Globus pallidus (tissue), 1 donor: ENCODE measurements at places on chromosomes 6 and 20.

GRCh38 chr6:149763866-149764265 is 14.3 kb downstream of the PCMT1 start:
- no peak for DNase-seq

DNA sequence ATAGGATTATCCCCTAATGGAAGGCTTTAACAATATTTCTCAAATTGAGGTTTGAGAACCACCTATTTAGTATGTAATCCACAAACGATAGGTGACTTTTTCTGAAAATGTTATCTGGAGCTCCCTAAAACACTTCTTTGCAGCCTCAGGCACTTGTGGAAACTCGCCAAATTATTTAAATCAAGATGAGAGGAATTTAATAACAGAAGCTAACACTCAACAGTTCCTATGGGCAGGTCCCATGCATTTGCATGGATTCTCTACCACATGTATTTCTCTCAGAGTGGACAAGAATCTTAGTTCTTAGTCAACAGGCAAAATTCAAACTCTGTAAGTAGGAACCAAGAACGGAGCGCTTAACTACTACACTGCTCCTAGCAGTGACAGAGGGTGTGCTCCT is 20.7 kb downstream of the SOX4 start:
- no peak for DNase-seq

DNA sequence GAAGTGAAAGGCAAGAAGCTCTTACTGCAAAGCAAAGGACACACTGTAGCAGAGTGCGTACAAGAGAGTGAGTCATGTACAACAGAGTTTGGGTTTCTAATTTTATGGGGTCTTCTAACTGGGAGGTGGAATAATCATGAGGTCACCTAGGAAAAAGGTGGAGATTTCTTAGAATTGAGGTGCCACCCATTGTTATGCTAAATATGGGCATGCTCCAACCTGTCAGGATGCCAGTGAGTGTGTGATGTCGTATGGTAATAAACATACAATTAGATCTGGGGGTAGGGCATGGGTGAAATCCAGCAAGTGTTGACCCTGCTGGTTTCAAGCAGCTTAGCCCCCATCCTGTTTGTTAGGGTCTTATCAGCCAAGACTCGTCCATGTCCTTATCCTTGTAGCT is 46.6 kb downstream of the OR2B6 start:
- no peak for DNase-seq

DNA sequence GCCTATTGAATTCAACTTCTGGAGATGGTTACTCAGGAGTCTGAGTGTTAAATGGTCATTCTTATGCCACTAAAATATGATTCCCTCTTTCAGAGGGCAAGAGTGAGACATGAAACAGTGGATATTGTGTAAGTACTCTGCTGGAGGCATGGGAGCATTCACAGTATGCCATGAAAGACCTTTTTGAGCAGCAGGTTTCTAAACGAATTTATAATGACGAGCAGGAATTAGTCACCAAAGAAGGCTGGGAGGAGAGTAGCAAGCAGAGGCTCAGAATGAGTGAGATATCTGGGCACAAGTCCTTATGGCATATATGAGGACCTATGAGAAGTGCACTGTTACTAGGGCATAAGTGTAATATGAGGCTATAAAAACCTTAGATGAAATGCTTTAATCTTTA is 10.9 kb upstream of the MYB start:
- DNase-seq = no peak

DNA sequence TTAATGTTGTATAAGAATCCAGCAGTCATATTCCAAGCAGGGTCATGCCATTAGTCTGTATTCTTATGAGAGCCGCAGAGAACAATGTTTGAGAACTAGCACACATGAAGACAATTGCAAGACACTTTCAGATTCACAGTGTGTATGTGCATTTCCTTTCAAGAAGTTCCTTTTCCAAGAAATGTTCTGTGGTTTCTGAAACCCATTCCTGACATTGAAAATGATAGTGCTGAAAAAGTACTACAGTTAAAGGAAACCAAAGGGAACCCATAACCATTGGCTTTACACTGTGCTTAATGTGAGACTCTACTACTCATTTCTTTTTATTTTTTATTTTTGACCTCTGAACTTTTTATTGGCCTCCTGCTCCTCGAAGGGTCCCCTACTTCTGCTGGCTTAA is 4.2 kb upstream of the CALHM6 start:
- DNase-seq = no peak

GRCh38 chr20:60261333-60261732 is 303.1 kb downstream of the CDH26 start:
- DNase-seq = no peak

- DNase-seq = no peak
Measured at GRCh38 chr6:161141173-161141572, 132.7 kb downstream of the AGPAT4 start.

DNA sequence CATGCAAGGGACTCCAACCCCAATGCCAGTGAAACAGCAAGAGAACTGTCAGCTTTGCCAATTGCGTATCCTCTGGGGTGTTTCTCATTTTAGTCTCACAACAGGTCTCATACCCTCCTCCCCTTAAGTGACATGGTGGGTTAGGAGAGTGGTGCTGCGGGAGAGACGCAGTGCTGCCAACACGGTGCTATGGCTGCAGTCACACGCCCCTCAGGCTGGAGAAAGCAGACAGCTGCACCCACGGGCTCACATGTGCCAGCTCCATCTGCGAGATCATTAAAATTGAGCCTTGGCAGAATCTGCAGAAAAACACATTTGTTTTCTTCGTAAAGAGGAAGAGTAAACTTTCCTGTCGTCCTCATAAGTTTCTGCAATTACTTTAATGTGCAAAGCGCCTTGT is 114.7 kb downstream of the ANKRD60 start:
- DNase-seq = no peak

- DNase-seq = no peak
Measured at GRCh38 chr6:5747379-5747778, 259.3 kb downstream of the NRN1 start.

DNA sequence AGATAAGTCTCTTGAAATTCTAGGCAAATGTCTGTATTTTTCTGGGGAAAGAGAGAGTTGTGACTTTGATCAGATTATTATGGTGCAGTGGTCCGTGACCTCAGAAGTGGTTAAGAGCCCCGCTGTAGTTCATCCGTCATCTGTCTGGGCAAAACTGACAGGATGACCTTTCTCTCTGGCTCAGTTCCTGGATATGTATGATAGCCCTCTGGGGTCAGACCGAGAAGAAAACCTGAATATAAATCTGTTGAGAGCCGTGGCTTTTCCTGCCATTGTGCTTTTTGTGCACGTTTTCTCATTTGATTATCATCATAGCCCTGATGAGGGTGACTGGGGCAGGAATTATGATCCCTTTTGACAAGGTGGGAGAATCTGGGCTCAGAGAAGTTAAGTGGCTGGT is 26.5 kb downstream of the GHRH start:
- DNase-seq = no peak

- no peak for DNase-seq
Measured at GRCh38 chr6:139062932-139063646, 34.5 kb downstream of the ABRACL start.

- DNase-seq = no peak
Measured at GRCh38 chr6:116144605-116145004, 18.7 kb upstream of the COL10A1 start.

DNA sequence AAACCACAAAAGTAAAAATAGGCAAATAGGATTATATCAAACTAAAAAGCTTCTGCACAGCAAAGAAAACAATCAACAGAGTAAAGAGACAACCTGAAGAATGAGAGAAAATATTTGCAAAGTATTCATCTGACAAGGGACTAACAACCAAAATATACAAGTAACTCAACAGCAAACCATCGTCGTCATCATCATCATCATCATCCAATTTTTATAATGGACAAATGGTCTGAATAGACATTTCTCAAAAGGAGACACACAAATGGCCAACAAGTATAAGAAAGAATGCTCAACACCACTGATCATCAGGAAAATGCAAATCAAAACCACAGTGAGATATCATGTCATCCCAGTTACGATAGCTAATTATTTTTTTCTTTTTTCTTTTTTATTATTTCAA is 62.0 kb downstream of the ANKEF1 start:
- DNase-seq = no peak

DNA sequence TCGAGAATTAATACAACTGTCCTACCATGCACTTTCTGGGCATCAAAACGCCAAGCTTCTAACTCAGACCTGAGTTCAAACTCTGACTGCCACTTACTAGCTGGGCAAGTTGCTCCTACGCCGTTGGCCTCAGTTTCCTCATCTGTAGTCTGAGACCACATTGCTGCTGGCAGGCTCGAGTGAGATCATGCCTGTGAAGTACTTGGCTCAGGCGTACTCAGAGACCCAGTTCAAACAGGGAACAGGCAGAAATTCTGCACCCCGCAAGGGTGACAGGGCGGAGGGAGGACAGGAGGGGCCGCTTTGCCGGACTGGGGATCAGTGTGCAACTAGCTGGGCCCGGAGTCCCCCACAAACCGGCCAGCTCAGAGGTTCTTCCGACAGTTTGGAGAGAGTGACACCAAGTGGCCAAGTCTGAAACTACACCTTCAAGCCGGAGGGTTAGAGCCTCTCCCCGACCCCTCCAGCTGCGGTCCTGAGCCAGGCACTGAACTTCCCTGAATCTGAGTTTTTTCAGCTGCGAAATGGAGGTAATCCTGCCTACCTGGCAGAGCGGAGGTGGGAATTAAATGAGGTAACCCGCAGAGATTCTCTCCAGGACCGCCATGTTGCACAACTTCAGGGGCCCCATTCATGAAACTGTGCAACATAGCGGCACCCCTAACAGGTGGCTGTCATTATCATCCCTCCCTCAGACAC is 46.0 kb upstream of the PTPN1 start:
- no peak for DNase-seq

DNA sequence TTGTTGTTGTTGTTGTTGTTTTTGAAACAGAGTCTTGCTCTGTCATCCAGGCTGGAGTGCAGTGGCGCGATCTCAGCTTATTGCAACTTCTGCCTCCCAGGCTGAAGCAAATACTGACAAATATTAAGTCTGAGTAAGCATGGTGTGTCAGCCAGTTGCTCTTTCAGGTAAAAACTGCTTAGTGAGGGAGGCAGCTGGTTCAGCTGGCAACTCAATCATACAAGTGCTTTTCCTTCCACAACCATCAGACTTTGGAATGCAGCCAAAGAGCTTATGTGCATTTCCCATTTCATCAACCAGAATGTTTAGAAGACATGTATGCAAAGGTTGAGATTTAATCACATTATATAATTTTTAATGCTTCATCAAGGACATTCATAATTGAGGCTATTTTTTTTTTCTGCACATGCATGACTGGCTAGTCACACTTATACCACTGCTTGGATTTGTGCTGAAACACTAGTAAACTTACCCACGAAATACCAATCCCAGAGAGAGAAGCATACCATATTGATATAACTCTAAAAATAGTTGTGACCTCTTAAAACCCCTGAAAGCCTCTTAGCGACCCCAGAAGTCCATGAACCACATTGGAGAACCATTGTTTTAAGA is 56.0 kb downstream of the CLIC5 start:
- no peak for DNase-seq

DNA sequence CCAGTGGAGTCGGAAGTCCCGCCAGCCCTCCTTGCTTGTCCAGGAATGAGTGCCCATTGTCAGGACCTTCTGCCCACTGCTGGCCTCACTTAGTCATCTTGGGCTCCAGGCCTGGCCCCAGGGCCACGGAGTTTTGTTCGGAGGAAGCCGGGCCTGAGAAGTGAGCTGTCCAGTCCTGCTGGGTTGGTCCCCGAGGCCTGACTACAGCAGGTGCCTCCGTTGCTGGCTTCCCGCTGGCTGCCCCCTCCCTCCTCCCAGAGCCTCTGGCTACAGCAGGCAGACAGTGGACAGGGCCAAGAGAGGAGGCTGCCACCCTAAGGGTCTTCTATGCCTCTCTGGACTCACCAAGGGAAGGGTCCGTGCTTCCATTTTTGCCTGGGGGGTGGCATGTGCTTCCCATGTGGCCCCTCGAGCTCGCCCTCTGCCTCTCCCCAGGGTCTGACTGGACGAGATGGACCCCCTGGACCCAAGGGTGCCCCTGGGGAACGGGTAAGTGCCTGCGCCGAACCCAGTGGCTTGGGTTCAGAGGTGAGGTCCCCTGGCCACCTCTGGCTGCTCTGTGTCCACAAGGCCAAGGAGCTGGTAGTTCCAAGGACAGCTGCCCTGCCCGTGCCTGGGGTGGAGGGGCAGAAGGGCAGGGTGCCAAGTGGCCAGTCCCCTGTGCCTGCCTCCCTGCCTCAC is 2.8 kb downstream of the COL9A3 start:
- DNase-seq = no peak

GRCh38 chr6:2611092-2611491 is 139.6 kb downstream of the MYLK4 start:
- no peak for DNase-seq

DNA sequence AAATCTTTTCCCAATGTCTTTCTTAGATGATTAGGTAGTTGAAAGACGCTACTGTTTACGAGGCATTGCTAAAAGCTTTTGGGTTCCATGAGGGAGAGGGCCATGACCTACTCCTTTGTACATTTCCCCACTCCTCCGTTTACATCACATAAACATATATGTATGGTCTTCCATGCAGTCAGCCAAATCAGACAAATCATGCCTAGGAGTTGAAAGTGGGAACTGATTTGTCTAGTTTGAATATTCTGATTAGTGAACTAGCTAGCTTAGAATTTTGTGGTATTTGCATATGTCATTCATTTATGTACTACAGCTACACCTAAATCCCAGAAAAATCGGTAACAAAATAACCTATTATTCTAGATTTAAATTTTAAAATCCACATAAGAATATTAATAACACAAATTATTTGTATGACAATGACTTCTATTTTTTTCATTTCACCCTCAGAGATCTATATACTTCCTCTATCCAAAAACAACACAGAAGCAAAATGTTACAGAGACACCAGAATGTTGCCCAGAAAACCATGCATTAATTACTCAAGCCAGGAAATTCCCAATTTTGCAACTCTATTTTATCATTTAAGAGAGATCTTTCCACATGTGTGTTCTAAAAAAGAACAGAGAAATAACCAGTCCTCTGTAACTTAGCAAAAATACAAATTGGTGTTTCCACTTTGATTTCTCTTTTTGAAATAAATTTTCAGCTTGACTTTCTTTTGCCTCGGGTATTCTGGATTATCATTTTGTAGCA is 231.9 kb downstream of the LAMA2 start:
- DNase-seq = no peak

DNA sequence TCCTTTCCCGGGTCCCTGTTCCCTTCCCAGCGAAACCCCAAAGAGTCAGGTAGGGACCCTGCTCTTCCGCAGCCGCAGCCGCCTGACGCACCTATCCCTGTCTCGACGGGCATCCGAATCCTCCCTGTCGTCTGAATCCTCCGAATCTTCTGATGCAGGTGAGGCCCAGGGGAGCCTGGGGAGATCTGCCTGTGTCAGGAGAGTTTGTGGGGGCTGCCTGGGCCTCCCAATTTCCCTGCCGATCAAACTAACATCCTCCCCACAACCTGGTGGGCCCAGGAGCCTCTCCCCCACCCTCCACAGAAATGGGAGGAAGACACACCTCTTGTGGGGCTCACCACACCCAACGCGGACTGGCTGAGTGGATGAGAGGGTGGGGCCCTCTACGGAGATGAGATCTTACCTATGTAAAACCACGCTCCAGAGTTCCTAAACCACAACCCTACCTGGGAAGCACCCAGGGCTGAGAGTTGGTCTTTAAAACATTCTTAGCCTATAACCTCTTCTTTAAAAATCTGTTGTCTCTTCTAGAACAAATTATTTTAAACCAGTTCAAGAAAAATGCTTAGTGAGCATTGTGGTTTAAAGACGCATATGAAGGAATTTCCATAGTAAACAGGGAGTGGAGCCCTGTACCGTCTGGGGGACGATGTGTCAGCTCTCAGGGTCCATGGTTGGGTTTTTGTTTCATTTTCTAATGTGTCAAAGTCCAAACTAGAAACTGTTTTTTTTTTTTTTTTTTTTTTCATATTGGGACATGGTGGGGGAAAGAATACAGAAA is 1.7 kb downstream of the CDC25B start:
- DNase-seq = no peak

- no peak for DNase-seq
Measured at GRCh38 chr6:109296452-109296851, 85.8 kb downstream of the CD164 start.
